Left kidney (tissue), 8 donors: ENCODE measurements at places on chromosomes 4 and X.

DNA sequence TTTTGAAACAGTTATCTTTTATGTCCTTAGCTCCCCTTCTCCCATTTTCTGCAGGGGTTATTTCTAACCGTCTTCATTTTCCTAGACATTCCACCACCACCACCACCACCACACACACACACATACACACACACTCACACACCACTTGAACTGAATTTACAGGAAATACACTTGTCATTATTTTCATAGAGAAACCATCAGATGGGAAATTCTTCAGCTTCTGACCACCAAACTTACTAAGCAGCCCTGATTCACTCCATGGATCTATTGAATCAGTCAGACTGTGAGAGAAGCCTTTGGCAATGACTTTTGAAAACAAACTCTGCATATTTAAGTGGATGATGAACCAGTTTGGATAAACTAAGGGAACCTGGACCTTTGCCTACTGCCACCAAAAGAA lies 210.1 kb upstream of the NHS start:
- DNase-seq: no peak

- no peak for DNase-seq
Observed at GRCh38 chr4:11408233-11408967, 20.3 kb downstream of the HS3ST1 start.

DNA sequence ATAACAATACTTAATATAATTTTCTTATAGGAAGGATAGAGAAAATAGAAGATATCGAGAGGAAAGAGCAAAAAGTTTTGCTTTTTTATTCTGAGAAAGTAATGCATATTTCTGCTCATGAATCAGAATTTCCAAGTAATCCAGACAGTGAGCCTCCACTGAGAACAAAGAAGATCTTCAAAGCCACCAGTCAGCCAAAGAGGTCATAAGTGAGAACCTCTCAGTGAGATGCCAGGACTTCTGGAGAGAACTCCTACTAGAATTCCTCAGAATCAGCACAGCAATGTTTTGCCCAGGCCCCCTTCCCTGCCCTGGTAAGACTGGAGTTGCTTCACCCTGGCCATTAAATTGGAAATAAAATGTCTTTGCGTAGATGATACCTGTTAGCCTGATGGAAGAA lies 254.4 kb upstream of the FAT4 start:
- DNase-seq: no peak

DNA sequence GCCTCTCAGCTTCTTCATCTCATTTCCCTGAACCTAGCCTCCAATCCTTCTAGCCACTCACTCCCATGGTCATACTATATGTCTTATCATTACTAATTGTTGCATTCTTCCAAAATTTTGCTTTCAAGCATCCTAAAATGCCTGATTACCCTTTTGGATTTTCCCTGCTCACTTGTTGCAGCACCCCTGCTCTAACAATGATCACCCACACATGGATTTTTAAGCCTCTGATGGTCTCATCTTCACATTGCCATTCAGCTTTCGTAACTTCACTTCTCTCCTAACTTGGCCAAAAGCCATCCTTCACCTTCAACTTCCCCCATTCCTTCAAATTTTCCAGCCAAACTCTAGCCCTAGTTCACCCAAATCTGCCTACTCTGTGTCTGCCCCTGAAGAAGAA lies 33.8 kb upstream of the MGST2 start:
- no peak for DNase-seq

- no peak for DNase-seq
Observed at GRCh38 chr4:22932326-22932725, 239.6 kb downstream of the GBA3 start.

GRCh38 chrX:16023790-16024734 lies 99.3 kb upstream of the GRPR start:
- no peak for DNase-seq

GRCh38 chrX:44765556-44765955 lies 78.3 kb upstream of the DUSP21 start:
- DNase-seq: no peak

GRCh38 chr4:123046096-123046495 lies 123.7 kb upstream of the NUDT6 start:
- no peak for DNase-seq

DNA sequence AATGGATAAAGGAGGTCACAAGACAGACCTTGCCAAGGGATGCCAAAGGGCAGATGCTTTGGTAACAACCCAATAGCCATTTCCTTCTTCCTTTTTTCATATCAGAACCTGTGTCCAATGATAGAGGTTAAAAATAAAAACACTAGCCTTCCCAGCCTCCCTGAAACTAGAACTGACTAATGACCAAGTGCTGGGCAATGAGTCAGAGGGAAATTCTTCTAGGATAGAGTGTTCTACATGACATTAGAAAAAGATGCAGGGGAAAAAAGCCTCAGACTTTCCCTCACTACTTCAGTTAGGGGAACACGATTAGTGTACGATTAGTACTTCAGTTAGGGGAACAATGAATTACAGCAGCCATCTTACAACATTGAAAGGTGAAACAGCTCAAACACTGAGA lies 29.3 kb upstream of the FAM47C start:
- DNase-seq: no peak

DNA sequence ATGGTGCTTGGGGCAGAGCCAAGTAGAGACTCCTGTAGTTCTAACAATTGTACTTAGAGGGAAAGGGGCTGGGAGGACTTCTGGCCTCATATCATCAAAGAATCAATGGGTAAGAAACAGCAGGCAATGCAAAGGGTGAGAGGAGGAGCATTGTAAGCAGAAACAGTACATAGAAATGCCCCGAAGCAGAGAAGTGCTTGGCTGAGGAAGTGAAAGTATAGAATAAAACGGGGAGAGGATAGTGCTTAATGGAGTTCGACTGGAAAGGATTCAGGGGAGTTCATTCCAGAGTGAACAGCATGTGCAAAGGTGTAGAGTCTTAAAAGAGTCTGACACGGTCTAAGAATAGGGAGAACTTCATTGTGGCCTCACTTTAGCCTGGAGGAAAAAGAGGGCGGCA lies 103.0 kb downstream of the SYNPO2 start:
- no peak for DNase-seq

DNA sequence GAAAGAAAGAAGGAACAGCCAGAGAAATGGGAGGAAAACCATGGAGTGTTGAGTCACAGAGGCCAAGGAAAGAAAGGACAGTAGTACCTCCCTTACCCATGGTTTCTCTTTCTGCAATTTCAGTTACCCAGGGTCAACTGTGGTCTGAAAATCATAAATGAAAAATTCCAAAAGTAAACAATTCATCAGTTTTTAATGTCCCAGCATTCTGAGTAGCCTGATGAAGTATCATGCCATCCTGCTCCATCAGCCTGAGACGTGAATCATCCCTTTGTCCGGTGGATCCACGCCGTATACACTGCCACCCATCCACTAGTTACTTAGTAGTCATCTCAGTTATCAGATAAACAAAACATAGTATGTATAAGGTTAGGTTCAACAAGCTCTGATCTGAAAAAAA lies 114.2 kb downstream of the COMMD8 start:
- DNase-seq: no peak

- DNase-seq: peak; percentile 46
Observed at GRCh38 chr4:88341227-88342192, 37.1 kb upstream of the HERC6 start.

- DNase-seq: no peak
Observed at GRCh38 chrX:112834031-112834845, 6.4 kb downstream of the AMOT start.

- DNase-seq: no peak
Observed at GRCh38 chrX:39616098-39616729, 481.5 kb downstream of the BCOR start.

DNA sequence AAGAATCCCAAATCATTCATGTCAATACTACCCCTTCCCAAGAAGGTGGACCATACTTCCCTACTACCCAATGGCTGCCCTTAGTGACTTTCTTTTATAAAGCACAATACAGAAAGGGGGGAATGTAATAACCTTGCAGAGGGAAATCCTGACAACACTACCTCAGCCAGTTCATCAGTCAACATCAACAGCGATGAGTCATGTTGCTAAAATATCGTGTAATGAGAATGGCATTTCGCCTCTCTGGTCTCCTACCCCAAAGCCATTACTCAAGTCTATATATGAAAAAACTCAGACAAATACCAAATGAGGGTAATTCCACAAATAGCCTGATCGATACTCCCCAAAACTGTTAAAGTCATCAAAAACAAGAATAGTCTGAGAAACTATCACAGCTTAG lies 3.3 kb upstream of the MAGEA8 start:
- no peak for DNase-seq

DNA sequence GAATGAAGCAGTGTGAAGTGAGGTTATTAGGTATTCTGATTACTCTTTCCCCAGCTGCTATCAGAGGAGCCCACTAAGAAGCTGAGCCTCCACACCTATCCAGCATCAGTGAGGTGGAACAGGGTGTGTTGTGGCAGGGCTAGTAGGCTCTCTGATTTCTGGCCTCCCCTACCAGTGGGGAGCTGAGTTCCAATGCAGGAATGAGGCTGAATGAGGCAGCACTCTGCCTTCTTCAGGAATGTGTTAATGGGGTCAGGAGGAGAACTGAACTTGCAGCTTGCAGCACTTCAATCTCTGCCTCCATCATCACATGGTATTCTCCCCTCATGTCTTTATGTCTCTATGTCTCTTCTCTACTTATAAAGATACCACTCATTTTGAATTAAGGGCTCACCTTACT lies 26.9 kb downstream of the SOX3 start:
- no peak for DNase-seq

- no peak for DNase-seq
Observed at GRCh38 chr4:3252831-3253641, 4.1 kb downstream of the MSANTD1 start.

- no peak for DNase-seq
Observed at GRCh38 chr4:181550381-181550780, 692.8 kb upstream of the TENM3 start.
